ENCODE measurements at places on chromosomes 13 and 19. TPM values are rescaled to one million over a fixed set of nuclear protein-coding genes. Genes with fewer than 3 reads are reported as not detected.

The RNF225 gene
- total RNA-seq: not detected

DNA sequence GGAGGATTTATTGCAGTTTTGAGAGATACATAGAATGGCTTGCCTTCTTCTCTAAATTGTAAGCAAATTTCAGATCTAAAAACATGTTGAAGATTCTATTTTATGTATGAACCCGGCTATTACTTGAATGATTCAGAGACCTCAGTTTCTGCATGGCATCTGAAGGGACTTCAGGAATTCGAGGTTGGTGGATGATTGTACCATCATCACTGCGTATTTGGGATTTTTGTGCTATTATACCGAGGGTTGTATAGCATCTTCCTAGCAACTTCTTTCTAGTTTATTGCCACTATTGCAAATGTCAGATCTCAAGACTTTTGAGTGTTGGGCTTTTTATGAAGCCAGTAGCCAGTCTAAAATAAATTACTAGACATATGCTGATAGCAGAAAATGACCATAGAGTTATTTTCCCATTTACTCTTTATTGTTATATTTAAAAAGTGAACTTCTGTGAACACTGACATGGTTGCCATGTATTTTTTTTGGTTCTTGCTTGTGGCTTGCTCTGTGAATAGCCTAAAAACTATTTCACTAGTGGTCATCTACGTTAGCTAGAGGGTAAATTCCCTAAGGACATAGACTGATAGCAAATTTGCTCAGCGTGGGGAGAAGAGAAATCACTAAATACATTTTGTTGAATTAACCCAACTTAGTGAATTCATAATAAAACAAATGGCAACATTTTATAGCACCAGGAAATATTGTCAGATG is 70.6 kb upstream of the KLF12 start:
- DNase-seq: no peak

DNA sequence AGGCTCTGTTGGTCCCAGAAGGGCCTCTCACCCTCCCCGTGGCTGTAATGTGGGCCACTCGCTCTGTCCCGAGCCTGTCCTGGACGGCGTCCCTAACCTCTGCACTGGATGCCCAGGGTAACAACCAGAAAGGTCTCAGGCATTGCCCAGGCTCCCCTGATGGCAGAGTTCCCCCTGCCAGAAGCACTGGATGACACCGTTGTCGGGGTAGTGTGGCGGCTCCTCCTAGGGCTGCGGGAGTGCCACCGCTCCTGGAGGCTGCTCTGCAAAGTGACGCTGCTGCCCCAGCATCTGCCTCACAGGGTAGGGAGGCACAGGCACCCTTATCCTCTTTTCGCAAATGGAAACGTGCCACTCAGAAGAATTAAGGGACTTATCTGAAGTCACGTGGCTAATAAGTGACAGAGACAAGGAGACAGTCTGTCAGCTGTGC is 32.0 kb downstream of the MPHOSPH8 start:
- DNase-seq: no peak

The KISS1R gene
- 0.20 TPM for total RNA-seq

GRCh38 chr19:48560095-48560530 is 8.1 kb downstream of the SULT2B1 start:
- DNase-seq: no peak

GRCh38 chr19:6865849-6866248 is 21.5 kb upstream of the ADGRE1 start:
- no peak for DNase-seq

GRCh38 chr13:86710013-86710412 is 910.8 kb upstream of the SLITRK6 start:
- DNase-seq: no peak

The GGN gene
- total RNA-seq: 0.23 TPM

The ATP7B gene
- 5.6 TPM for total RNA-seq

DNA sequence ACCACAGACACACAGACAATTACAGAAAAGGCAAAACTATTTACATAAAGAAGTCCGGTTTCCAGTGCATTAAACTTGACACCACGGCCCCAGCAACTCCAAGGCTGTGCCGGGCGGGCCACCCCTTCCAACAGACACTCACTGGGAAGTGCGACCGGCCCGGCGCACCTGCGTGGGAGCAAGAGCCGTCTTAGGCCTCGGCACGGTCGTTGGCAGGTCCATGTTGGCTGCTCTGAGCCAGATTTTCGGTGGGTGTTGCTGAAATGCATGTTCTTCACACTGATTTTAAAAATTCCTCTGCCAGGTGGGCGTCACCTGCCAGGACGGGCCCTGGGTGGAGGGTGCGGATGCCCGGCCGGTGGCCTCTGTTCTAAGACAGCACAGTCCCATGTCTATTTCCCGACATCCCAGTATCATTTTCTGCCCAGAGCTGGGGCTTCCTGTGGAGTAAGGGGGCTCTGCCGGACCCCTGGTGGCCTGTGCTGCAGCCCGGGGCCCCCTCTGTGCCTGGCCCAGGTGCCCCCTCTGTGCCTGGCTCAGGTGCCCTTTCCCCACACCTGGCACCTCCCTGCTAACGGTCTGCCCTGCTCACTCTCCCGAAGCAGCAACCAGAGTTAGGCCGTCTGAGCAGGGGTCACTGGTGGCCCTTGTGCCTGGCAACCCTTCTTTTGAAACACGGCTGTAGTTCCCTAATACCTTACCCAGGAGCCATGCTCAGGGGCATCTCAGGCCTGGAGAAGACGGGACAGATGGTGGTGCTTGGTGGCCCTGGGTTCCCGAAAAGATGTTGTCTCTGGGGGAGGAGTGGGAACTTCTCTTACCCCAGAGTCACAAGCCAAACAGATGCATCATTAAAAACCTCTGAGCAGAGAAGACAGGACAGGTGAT is 9.2 kb downstream of the TMEM255B start:
- DNase-seq: no peak

- no peak for DNase-seq
These were observed 18.8 kb upstream of the TNFRSF19 start for GRCh38 chr13:23551213-23552008.

DNA sequence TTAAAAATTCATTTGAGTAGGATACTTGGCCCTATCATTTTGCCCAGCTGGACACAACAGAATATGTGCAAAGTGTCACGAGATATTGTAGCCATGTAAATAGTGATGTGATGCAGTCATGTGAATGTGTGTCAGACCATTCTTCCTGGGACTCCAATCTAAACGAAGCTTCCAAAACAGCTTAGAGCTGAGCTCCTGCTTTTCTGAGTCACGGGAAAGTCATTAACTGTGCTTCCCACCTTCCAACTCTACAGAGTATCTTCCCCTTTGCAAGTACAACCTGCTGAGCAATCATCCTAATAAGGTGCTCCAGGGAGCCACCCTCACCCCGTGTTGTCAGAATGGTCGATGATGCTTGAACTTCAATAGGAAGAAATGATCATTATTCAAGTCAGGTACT is 294.7 kb downstream of the MYO16 start:
- DNase-seq: no peak

GRCh38 chr13:33639626-33640080 is 178.3 kb upstream of the RFC3 start:
- no peak for DNase-seq

DNA sequence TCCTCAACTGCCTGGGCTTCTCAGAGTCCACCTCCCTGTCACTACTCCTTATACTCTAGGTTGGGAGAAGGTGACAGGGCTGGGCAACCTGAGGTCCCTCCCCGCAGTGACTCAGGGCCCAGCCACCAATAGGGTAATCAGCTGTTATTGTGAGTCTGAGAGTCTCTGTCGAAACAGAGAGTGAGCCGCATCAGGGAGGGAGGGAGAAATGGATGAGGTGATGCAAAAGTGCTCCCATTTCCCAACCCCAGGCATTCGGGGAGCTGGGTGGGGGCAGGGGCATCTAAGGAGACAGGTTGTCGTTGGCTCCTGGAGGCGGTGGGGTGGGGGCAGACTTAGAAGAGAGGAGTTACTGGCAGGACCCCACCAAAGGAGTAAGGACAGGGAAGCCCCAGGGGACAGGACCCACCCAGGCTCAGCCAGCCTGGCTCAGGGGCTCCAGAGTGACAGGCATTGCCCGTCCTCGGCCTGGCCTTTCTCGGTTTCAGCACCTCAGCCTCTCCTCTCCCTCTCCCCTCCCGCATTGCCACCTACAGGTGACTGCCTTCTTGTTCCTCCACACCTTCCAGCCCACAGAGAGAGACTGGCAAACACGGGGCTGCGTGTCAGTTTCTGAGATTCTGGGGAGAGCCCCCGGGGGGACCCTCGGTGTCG is at the start of gene DMKN:
DMKN (minus strand) TSS at position 22 of the 654 bp plus-strand sequence. CDS start 174 bp downstream, outside the sequence.
- DNase-seq: no peak

DNA sequence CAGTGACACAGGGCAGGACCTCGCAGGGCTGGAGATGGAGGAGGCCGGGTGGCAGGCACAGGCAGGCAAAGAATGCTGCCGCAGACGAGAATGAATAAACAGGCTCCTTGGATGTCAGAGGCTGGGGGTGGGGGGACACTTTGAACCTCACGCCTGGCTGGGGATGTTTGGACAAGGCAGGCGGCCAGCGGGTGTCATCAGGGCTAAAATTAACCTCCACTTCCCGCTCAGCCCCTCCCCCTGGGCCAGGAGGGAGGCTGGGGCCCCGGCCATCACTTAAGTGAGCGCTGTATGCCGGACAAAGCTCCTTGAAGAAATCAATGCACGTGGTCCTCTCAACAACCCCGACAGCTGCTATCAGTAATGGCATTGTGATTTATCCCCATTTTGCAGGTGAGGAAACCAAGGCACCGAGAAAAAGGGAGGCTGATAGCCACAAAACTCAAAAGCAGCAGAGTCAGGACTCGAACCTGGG is 10.3 kb upstream of the FUT5 start:
- no peak for DNase-seq

- DNase-seq: peak; percentile 25
These were observed 38.6 kb downstream of the LIG4 start for GRCh38 chr13:108176685-108177274.

DNA sequence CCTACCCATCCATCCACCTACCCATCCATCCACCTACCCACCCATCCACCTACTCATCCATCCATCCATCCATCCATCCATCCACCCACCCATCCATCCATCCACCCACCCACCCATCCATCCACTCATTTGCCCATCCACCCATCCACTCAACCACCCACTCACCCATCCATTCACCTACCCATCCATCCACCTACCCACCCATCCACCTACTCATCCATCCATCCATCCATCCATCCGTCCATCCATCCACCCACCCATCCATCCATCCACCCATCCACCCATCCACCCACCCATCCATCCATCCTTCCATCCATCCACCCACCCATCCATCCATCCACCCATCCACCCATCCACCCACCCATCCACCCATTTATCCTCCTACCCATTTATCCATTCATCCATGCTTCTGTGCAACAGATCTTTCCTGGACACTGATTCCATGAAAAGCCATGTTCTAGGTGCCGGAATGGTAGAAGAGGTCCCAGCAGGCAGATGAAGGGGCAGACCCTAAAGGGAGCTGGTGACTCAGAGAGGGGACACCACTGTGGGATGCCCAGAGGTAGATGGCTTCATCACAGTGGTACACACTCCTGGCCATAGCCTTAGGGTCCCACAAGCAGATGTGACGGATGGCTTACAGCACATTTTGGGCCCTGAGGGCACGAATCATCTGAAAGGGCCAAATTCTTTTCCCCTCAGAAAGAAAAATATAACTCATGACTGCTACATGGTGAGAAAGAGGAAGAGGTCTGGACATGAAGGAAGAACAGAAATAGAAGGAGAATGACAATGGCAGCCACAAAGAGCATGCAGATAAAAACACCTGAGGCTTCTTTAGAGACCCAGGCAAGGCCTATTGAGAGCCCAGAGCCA is 76.0 kb downstream of the KCTD15 start:
- no peak for DNase-seq

The CEACAM7 gene
- total RNA-seq: 6.4 TPM

The EFNB2 gene
- 8.0 TPM for total RNA-seq

All from pancreas (tissue), 10 donors.